HCT116 (cell line): ENCODE measurements at places on chromosomes 5 and 9.

DNA sequence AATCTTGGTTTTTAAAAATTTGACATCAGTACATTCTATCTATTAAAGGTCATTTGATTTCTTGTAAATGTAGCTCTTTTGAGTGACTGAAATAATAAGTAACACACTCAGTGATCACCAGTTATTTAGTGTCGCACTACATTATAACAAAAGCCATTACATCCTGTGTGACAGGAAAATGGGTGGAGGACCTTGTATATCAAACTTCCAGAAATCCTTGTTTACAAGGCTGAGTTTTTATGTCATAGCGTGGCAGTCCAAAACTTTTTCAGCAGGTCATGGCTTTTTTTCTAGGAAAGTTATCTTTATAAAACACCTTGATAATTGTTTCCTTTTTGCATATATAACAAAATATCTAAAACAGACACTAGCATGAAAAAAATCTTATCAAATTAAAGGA lies 14.4 kb upstream of the ITGA1 start:
- no peak overlapping the region for H3K27ac ChIP-seq
- H3K4me1 ChIP-seq, result no peaks in the 10 kb centered on the region
- no peak overlapping the region for H3K4me3 ChIP-seq
- no peak for DNase-seq
- H3K27me3 ChIP-seq, result no peaks in the 10 kb centered on the region
- no peaks in the 10 kb centered on the region for H3K36me3 ChIP-seq

GRCh38 chr5:16803831-16804230 lies 132.3 kb downstream of the MYO10 start:
- H3K27ac ChIP-seq, result peak overlapping the region; percentile 42; the same call in 1 of the 2 replicates
- peak overlapping the region; percentile 11; the same call in 1 of the 2 replicates for H3K4me3 ChIP-seq
- DNase-seq, result peak; percentile 80

DNA sequence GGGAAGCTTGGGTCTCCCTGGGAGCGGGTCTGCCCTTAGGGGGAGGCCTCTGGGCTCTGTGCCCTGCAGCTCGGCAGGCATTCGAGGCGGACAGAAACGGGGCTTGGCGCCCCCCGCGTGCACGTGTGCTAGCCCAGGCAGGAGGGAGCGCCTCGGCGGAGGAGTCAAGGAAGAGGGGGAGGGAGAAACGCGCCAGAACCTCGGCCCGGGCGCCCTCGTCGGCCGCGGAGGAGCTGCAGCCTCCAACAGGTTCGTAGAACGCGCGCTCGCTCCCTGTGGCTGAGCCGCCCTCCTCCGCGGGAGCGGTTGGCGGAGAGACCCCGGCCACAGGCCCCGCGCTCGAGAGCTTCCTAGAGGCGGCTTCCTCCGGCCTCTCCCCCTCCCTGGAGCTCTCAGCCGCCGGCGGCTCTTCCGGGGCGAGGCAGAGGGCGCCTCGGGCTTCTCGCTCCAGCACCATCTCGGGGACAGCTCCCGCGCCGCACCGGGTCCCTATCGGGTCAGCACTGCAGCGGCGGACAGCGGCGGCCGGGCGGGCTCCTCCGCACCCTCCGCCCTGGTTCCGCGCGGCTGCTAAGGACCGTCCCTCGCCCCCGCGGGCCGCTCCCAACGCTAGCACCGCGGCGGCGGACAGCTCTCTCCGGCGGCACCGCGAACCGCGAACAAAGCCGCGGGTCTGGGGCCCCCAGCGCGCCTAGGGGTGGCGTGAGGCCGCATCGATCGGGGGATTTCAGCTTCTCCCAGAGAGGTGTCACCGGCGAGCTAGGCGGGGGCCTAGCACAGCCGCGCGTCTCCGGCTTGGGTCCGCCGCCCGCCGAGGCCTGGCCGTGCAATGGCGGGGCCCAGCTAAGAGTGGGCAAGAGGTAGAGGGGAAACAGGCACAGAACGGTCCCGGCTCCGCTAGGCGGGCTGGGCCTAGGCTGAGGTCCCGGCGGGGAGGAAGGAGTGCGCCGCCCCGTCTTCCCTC lies 74.6 kb upstream of the CPLX2 start:
- H3K36me3 ChIP-seq, result no peaks in the 10 kb centered on the region
- no peak overlapping the region for H3K27ac ChIP-seq
- peaks cover 30% of the 10 kb centered on the region for H3K4me1 ChIP-seq

DNA sequence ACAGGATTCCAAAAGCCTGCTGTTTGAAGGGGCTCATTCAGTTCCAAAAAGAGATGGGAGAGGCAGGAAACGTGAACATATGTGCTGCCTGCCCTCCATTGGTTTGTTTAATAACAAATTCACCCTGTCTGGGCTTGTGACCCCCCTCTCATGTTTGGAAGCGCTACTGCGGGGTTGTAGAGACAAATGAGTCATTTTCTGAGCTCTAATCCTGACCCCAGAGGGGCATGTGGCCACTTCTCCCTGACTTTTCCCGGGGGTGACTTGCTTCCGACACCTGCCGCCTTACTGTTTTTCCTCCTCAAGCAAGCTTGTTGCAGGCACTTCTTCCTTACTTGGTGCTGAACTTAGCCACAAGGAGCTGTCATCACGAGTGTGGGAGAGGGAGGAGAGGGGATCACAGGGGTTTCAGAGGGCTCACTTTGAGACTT lies 75.9 kb downstream of the LMNB1 start:
- no peaks in the 10 kb centered on the region for H3K27me3 ChIP-seq
- no peak overlapping the region for H3K4me3 ChIP-seq
- no peaks in the 10 kb centered on the region for H3K36me3 ChIP-seq
- H3K4me1 ChIP-seq, result no peaks in the 10 kb centered on the region
- no peak for DNase-seq

GRCh38 chr5:150303660-150304386 lies 1.1 kb upstream of the ARSI start:
- H3K4me1 ChIP-seq, result no peaks in the 10 kb centered on the region
- H3K27ac ChIP-seq, result no peak overlapping the region
- no peaks in the 10 kb centered on the region for H3K36me3 ChIP-seq
- no peak overlapping the region for H3K4me3 ChIP-seq

DNA sequence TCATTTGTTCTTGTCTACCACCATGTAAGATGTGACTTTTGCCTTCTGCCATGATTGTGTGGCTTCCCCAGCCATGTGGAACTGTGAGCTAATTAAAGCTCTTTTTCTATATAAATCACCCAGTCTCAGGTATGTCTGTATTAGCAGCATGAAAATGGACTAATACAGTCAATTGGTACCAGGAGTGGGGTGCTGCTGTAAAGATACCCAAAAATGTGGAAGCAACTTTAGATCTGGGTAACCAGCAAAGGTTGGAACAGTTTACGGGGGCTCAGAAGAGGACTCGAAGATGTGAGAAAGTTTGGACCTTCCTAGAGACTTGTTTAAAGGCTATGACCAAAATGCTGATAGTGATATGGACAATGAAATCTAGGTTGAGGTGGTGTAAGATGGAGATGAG lies 488.9 kb downstream of the ISL1 start:
- DNase-seq, result no peak
- no peak overlapping the region for H3K4me3 ChIP-seq
- no peaks in the 10 kb centered on the region for H3K36me3 ChIP-seq
- no peak overlapping the region for H3K27ac ChIP-seq

GRCh38 chr5:150389531-150390266 lies 23.0 kb downstream of the CD74 start:
- H3K27me3 ChIP-seq, result no peaks in the 10 kb centered on the region
- H3K4me3 ChIP-seq, result no peak overlapping the region
- no peak for DNase-seq
- no peaks in the 10 kb centered on the region for H3K4me1 ChIP-seq
- H3K36me3 ChIP-seq, result peaks cover 76% of the 10 kb centered on the region
- no peak overlapping the region for H3K27ac ChIP-seq

GRCh38 chr5:73783828-73784227 lies 157.8 kb downstream of the ARHGEF28 start:
- H3K4me1 ChIP-seq, result no peaks in the 10 kb centered on the region
- DNase-seq, result no peak
- no peak overlapping the region for H3K27ac ChIP-seq
- H3K36me3 ChIP-seq, result no peaks in the 10 kb centered on the region

DNA sequence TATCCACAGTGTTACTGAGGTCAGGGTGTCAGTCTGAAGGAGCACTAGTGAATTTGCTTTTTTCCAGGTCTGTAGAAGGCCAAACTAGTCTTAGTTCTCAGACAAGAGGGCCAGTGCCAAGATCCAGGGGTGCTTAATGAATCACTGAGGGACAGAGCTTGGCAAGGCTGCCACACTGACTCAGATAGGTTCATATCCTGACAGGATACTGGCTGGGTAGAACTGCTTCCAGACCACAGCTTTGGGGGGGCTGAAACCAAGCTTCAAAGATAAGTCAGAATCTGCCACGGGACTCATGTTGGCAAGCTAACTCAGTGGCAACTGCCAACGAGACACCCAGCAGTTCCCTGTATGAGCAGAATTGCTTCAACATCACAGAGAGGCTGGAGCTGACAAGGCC lies 1125.4 kb downstream of the EFNA5 start:
- H3K4me1 ChIP-seq, result no peaks in the 10 kb centered on the region
- DNase-seq, result no peak
- H3K27ac ChIP-seq, result no peak overlapping the region
- no peaks in the 10 kb centered on the region for H3K36me3 ChIP-seq
- no peaks in the 10 kb centered on the region for H3K27me3 ChIP-seq

- no peaks in the 10 kb centered on the region for H3K36me3 ChIP-seq
- H3K27ac ChIP-seq, result no peak overlapping the region
- no peaks in the 10 kb centered on the region for H3K27me3 ChIP-seq
- DNase-seq, result no peak
Measured at GRCh38 chr5:105167092-105167491, 1604.5 kb upstream of the NUDT12 start.
